ENCODE measurements at places on chromosomes 6 and 20.
A peak's percentile ranks its signal among the peaks of the same experiment; 100 is the strongest.

GRCh38 chr6:130239755-130240154 is 17.0 kb upstream of the SAMD3 start:
- ATAC-seq: no peak

GRCh38 chr6:74785236-74785635 is 420.6 kb downstream of the COL12A1 start:
- no peak for ATAC-seq

- ATAC-seq: no peak
Measured at GRCh38 chr6:125828476-125829039, 37.8 kb downstream of the NCOA7 start.

- peak; percentile 67 for ATAC-seq
Measured at GRCh38 chr6:108174371-108175175, 8.8 kb downstream of the NR2E1 start.

DNA sequence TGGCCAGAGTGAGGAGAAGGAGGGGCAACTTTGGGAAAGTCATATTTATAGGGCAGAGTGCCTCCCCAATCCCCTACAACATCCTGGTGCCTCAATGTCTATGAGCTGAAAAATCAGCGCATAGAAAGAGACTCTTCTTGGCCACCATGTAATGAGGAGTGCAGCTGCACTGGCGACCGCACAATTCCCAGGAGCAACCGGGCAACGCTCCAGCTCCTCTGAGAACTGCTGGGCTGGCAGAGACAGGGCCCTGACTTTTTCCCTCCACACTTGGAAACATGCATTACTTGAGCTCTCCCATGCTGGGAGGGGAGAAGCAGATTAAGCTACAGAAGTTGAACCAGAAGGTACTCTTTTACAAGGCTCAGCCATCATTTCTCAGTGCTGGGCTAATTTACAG is 31.4 kb upstream of the MARCKS start:
- no peak for ATAC-seq

DNA sequence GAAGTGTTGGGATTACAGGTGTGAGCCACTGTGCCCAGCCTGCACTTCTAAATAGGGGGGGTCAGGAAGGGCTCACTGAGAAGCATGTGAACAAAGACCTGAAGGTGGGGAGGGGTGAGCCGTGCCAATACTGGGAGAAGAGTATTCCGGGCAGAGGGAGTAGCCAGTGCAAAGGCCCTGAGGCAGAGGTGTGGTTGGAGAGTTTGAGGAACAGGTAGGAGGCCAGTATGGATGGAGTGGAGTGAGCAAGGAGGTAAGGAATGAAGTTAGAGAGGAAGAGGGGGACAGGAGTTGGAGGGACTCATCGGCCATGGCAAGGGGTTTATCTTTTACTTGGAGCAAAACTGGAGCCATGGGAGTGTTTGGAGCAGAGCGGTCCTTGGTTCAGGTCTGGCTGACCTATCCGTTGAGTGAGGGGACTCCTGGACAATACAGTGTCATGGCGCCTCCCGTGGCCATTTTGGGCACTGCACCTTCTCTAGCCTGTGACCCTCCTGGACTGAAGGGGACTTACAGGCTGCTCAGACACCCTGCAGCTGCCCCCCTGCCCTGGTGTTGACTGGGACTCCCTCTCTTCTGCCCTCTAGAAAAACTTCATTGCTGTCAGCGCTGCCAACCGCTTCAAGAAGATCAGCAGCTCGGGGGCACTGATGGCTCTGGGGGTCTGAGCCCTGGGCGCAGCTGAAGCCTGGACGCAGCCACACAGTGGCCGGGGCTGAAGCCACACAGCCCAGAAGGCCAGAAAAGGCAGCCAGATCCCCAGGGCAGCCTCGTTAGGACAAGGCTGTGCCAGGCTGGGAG is 12.1 kb downstream of the FOXS1 start:
- peak; percentile 44 for ATAC-seq

GRCh38 chr6:52186075-52186474 is at the start of gene IL17A:
Gene IL17A (plus strand): TSS chr6:52186375. CDS start chr6:52186432, 57 bp downstream.
- ATAC-seq: no peak

- ATAC-seq: no peak
Measured at GRCh38 chr20:58622671-58623578, 28.2 kb upstream of the STX16 start.

DNA sequence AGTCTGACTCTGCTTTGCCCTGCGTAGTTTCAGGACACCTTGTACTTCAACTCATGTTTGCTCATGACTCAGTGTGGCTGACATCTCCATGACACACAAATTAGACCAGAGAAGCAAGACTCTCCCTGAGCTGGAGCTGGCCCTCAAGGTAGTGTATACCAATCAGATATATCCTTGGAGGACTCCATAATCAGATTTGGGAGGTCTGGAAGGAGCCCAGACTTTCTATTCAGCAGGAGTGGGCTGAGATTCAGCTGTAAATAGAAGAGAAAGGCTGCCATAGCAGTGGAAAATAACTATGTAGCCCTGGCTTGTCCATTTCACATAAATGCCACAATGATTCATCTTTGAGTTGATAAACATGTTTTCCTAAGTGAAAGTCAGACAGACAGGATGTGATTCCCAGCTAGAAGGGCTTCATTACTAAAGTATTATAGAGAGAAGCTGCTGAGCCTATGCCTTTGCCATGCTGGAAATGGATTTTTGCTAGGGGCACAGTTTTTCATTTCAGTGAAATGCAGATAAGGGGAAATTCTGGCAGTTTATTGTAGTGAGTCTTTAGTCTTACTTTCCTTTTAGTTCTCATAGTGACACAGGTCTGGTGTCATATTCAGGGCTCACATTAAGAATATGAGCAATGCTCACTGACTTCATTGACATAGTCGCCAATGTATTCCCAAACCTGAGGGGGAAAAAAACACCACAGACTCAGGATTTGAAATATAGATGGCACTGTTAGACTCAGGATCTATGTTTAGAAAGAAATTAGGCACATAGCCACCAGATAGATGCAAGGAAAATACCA is 95.3 kb downstream of the CLVS2 start:
- ATAC-seq: peak; percentile 75

GRCh38 chr6:157954150-157955117 is 27.2 kb upstream of the SYNJ2 start:
- ATAC-seq: peak; percentile 66

DNA sequence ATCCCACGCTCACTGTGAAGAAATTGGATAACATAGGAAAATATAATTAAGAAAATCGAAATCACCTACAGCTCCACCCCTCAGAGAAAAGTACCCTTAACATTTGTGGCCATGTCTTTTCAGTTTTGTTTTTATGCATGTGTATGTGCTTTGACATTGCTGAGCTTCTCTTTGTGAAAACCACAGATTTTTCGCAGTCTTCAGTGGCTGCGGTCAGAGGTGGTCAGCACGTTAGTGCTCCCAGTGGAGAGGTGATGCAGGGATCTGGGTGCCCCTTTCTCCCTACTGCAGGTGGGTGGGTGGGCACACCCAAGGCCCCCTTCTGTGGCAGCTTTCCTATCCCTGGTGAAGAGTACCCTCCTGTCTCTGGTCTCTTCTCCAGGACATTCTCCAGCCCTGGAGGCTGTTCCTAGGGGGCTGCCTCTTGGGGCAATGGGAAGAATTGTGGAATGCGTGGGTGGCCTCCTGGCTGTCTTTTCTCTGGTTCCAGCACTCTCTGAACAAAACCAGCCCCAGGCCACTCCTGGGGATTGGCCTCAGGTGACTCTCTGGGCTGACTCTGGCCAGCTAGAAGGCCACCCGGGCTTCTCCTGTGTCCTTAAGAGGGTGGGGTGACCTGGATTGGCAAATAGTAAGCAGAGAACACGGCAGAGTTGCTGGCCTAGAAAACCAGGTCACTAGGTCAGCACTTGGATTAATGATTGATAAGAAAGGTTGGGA is 49.8 kb upstream of the FANCE start:
- no peak for ATAC-seq

DNA sequence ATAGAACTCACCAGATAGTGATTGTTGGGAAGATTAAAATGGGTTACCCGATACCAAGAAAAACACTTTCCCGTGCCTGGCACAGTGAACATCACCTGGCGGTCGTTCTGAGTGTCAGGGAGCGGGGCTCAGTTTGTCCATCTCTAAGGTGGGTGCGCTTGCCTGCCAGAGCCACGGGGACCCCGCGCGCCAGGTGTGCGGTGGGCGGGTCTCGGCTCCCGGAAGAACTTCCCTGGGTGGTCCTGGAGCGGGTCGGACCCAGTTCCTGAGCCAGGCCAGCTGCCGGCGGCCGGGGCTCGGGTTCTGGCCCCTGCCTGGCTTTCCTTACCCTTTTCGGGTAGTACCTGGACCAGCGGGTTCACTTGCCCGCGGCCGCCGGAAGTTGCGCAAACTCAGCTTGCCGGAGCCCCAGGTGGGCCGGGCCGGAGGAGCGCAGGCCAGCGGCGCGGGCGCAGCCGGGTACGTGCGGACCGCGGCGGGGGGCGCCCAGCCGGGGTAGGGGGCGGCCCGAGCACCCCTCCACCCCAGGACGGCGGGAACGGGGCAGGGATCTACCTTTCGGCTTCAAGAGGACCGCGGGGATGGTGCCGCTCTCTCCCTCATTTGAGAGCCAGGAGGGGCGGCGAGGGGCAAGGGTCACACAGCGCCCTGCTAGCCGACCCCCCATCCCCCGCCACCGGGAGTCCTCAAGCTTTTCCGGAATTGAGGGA is 7.5 kb downstream of the FAM110A start:
- no peak for ATAC-seq

DNA sequence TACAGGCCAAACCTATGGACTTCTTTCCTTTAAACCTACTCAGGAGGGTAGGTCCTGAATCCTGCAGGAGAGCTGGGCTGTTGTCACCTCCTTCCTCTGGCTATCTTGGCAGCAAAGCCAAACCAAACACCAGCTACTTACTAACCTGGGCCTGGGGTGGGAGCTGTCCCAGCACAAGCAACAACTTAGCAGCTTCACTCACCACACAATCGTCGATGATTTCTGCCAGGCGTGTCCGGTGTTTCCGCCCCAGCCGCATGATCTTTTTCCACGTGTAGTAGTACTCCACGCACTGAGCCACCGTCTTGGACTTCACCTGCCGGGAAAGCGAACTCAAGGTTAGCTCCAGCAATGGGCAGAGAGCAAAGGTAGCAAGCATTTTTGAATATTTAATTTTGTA is 25.4 kb upstream of the MRPS10 start:
- ATAC-seq: no peak

DNA sequence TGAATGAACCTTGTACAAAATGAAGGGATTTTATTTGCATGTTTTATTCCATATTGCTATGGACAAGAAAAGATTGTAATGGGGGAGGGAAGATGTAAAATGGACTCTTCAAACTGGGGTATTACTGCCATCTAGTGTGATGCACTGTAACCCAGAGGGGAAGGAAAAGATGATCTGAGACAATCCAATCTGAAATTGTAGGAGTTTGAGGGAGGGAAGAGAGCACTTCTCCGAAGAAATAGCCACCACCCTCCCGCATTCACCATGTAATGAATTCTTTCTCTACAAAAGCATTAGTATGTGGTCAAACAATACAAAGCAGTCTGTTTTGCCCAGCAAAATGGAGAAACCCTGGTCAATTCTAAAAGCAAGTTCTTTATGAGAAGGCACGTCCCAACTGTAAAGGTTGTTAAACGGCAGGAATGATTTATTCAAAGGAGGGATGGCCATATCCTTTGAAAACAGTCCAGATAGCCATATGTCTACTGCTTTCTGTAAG is 679.5 kb upstream of the NRSN1 start:
- ATAC-seq: peak; percentile 86

- no peak for ATAC-seq
Measured at GRCh38 chr20:7029019-7029418, 261.5 kb downstream of the BMP2 start.

DNA sequence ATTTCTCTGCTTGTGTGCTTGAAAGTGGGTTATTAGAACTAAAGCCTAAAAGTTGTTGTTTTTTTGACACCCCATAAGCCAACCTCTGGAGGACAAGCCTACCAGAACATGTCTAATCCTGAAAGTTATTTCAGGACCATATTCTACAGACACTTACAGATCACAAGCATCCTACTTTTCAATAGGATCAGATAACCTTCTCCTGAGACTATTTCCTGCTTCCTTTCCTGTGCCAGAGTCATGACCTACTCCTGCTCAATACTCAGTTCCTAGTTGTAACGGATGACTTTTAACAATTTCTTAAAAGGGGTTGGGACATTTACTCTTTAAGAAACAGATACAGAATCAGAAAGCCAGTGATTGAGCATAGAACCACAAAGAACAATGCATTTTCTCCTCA is 5.3 kb upstream of the FILIP1 start:
- no peak for ATAC-seq

DNA sequence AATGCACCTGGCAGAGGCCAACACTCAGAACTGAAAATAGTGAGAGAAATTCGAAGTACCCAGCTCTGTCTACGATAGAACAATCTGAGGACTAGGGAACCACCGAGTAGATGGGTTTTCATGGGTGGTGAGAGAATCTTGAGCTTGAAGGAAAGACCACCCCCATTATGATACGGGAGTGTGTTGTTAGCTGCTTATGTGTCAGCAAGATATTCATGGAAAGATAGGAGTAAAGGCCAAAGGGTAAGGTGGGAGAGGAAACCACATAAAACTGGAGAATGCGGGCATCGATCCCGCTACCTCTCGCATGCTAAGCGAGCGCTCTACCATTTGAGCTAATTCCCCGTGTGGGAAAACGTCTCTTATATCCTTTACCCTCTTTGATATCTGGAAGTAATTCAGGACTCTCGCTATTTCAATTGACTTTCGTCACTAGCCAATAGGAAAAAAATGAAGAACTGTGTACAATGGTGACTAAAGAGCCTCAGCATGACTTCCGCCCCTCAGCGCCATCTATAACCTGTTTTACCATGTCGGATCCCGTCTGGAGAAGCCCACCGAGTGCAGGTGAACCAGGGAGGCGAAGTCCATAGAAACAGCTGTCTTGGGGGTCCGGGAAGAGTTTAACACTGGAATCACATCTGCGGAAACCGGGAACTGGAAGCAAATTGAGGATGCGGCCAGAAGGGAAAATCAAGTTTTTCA is 25.0 kb upstream of the ABT1 start:
- peak; percentile 70 for ATAC-seq

GRCh38 chr6:6741264-6741663 is 152.7 kb downstream of the LY86 start:
- ATAC-seq: no peak

- no peak for ATAC-seq
Measured at GRCh38 chr20:62305149-62305764, 2.5 kb downstream of the ADRM1 start.
